ENCODE measurements at places on chromosomes 11 and 22. TPM values are rescaled to one million over a fixed set of nuclear protein-coding genes. Genes with fewer than 3 reads are reported as not detected.

DNA sequence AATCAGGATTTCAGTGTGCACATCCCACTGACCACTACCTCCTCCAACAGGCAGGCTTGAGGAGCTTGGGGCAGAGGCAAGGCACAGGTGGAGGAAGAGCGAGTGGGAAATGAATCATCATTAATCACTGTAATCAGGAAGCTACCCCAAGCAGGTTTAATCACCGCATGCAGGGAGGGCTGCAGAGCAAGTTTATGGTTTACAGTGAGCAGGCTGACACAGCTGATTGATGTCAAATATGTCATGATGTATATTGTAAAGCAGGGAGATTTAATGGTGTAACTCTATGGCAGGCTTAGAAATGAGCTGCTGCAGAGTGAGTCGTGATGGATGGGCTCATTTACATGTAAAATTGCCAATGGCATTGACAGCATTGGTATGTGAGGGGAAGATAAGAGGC is 441.0 kb downstream of the NTM start:
- peak; percentile 41 for DNase-seq

GRCh38 chr11:9138612-9139579 is 47.5 kb upstream of the SCUBE2 start:
- peak; percentile 85 for DNase-seq

DNA sequence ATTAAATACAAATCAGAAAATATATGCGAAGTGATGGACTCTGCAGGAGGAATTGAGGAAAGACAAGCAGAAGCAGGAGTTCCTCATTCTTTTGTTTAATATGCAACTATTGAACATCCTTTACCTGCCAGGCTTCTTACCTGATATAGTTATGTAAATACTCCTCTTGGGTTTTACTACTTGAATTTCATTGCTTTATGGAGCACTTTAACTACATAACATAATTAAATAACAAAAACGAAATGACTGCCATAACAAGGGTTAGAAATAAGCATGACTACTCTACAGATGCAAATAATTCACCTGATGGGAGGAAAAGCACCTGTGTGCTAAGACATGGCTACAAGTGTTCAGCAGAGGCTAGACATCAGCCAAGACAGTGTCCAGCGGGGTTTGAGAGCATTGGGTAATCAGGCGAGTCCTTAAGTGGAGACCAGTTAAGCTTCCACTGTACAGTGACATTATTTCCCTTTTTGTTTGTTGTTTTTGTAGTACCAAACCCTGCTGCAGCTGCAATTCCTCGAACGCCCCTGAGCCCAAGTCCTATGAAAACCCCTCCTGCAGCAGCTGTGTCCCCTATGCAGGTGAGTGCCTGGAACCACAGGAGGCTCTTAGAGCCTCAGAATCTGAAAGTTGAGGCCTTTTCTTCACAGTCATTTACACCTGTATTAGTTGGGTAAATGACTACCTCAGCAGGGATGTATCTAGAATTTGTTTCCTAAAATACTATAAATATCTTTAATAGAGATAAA is 67.4 kb downstream of the SPECC1L start:
- no peak for DNase-seq

DNA sequence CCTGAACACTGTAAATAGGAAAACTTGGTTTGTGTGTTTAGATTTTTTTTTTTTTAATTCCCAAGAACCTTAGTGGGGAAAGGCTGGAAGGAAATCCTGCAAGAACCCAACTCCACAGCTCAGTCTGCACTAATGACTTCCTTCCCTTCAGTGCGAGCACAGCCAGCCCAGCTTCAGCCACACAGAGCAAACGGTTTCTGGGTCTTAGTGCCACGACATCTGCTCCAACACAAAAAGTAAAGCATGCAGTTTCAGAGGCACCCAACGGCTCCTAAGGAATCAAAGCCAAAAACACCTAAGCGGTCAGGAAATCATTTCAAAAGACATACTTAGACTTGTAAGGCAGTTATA is 236.1 kb downstream of the TTC28 start:
- DNase-seq = peak; percentile 65

DNA sequence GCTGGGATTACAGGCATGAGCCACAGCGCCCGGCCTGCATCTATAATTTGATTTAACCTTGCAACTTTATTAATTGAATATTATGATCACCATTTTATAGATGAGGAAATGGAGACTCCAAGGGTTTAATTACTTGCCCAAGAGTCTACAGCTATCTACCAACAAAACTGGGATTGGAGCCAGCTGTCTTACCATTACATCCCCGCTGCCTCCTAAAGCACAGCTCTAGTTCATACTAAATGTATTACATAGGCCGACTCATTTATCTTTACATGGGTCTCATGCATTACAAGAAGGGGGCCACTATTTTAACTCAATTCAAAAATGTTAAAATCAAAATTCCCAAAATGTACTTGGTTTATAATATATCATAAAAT is 14.1 kb upstream of the TMA7B start:
- DNase-seq = no peak

DNA sequence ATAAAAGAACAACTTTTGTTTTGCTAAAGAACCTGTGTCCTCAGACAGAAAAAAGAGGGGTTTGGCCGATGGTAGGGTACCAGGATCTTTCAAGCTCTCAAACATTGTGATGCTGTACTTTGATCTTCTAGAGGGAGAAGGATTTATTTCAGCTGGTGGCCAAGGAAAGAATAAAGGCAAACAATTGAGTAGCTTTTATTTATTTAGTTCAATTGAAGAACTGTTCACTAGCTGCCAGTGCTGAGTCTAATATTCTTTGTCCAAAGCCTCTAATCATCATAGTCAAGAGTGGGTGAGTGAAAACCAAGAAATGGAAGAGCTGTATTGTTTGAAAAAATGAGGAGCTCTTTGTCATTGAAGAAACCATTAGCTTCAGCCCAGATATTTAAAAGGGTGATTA is 138.4 kb downstream of the FAT3 start:
- DNase-seq = no peak

Gene APOC3
- not detected for total RNA-seq

Data from RPMI7951 (cell line).